NCI-H2081 (cell line): ENCODE measurements at places on chromosomes 12 and 14.
A peak's percentile ranks its signal among the peaks of the same experiment; 100 is the strongest.

- no peak for DNase-seq
Measured at GRCh38 chr14:68397822-68398221, 395.0 kb downstream of the ZFP36L1 start.

- DNase-seq = no peak
Measured at GRCh38 chr12:94225947-94226630, 77.7 kb downstream of the PLXNC1 start.

DNA sequence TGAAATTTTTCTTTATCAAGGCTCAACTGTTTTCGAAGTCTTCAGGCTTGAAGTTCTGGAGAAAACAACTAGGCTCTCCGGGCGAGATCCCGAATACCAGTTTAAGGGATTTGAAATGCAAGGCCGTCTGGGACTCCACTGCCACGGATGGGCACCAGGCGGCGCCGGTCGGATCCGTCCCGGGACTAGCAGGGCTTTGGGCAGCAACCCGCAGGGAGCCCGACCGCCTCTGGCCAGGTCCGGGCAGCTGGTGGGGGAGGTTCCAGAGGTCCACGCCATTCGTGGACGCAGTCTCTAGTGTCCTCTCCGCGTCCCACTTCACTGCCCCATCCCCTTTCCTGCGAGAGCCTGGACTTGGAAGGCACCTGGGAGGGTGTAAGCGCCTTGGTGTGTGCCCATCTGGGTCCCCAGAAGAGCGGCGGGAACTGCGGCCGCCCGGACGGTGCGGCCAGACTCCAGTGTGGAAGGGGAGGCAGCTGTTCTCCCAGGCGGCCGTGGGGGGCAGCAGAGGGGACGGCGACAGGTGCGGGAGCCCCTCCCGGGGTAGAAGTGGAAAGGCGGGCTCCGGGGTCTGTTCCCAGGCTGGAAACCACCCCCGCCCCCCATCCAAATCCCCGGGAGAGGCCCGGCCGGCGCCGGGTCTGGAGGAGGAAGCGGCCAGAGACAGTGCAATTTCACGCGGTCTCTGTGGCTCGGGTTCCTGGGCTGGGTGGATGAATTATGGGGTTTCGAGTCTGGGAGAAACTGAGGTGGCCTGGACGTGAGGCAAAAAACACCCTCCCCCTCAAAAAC is 838 bp upstream of the ERBB3 start:
- peak; percentile 40 for DNase-seq

DNA sequence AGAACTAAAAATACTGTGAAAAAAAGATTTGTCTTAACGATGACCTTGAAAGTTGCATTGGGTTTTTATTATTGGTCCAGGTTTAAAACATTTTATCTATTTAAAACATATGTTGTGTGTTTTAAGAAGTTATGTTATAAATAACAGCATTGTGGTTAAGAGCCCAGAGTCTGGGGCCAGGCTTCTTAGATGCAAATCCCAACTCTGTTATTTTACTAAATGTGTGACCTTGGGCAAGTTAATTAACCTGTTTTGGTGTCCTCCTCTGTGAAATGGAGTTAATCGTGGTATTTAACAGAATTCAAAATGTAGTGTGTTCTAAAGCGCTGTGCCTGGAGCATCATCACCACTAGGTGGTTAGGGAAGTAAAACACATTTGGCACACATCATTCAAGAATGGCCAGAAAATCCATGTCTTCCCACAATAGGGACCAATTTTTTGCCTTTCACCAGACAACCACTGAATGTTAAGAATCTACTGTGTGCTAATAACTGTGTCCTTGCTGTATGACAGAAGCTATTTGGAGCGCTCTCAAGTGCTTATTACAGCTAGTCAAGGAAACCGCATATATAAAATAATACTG is 133.3 kb downstream of the MON2 start:
- no peak for DNase-seq

GRCh38 chr14:67814821-67815220 is 1.6 kb downstream of the ZFYVE26 start:
- no peak for DNase-seq

- no peak for DNase-seq
Measured at GRCh38 chr12:24044941-24045703, 95.7 kb upstream of the SOX5 start.

DNA sequence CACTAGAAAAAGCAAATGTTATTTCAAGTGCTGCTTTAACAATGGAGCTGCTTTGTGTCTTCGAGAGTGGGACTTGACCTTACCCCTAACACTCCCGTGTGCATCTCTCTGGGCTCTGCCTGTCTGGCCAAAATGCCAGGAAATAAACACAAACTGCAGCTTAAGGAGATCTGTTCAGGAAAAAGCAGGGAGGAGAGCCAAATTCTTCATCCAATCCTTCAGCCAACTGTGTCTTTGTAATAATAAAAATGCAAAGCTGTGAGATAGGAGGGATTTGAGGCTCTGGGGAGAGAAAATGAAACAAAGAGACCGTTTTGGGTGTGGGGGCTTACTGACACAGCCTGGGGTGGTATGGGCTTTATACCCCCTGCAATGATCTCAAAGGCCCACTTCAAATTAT is 85.8 kb upstream of the WSCD2 start:
- no peak for DNase-seq

DNA sequence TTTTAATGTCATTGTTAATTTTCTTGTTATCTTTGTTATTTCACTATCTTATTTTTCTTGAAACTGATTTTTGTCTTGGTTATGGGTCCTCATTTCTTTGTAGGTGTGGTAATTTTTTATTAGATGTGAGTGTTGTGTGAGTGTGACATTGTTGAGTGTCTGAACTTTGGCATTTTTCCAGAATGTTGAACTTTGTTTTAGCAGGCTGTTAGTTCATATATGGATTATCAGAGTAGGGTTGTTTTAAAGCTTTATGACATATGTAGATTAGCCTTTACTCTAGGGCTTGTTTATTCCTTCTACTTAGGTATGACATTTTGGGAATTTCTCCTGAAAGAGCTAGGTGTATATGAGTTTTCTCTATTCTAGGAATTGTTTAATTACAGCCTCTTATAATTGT is 103.9 kb downstream of the ARID2 start:
- no peak for DNase-seq

DNA sequence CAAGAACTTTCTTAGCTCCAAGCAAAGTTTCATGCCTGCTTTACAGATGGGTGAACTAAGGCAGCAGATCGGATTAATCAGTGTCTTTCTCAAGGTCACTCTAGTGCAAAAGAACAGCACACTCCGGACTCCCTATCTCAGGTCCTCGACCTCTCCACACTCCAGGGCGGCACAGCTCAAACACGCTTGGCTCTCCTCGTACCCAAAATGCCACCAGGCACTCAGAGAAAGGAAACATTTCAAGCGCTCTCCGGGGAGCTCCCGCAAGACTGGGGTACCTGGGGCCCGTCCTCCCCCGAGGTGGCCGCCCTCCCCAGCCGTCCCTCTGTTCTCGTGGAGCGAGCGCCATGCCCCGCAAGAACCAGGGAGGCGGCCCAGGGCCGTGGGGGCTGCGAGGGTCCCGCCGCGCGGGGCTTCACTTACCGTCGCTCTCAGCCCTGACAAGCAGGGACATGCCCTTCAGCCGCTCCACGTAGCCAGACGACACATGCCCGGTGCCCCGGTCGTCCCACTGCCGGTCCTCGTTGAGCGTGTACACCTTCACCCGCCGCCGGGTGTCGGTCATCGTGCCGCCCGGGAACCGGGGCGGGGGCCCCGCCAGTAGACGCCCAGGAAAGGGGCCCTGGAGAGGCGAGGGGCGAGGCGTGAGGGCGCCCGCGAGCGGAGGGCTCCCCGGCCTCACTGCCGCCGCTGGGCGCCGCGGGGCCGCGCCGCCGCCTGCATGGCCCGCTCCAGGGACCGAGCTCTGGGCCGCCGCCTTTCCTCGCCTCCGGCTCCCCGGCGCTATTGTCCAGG is 830 bp downstream of the PPP4R3A start:
- DNase-seq = no peak

- peak; percentile 8 for DNase-seq
Measured at GRCh38 chr14:60188115-60188514, 22.9 kb upstream of the DHRS7 start.

- DNase-seq = no peak
Measured at GRCh38 chr12:114625294-114625851, 58.6 kb downstream of the TBX3 start.

- DNase-seq = no peak
Measured at GRCh38 chr12:92502417-92503028, 200.3 kb upstream of the PLEKHG7 start.
